DMS53 (cell line): ENCODE measurements at places on chromosomes 3 and 15.
A peak's percentile ranks its signal among the peaks of the same experiment; 100 is the strongest.

GRCh38 chr15:61079529-61079928 is 149.6 kb downstream of the RORA start:
- peak; percentile 70 for DNase-seq

DNA sequence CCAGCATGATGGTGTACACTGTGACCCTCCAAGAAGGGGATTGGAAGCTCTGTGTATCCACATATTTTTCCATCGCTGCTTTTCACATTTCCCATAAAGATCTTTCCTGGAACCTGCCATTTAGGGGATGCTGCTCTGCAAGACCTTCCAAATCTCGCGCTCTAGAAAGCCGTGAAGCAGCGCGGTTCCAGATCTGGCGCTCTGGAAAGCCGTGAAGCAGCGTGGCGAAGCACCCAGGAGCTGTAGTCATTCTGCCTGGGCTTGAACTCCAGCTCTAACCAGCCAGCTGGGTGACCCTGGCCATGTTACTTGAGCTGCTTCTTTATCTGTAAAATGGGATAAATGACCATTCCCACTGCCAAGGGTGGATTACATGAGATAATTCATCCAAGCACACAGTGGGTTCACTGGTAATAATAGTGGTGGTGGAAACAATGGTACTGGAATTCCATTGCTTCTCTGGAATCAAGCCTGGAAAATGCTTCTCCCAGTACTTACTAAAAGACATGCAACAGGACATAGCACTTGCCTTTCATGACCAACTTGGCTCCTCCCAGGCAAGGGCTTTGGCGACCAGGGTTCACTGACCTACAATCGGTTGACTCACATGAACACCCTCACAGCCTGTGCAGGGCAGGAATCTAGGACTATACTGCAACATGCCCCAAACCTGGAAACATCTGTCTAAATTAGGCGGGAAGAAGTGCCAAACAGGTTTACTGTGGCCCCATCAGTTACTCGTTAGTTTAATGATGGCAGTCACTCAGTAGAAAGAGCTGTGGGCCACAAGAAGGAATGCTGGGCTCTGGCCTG is 70.7 kb downstream of the XXYLT1 start:
- no peak for DNase-seq

GRCh38 chr3:156035158-156035557 is 85.2 kb upstream of the KCNAB1 start:
- DNase-seq = no peak

DNA sequence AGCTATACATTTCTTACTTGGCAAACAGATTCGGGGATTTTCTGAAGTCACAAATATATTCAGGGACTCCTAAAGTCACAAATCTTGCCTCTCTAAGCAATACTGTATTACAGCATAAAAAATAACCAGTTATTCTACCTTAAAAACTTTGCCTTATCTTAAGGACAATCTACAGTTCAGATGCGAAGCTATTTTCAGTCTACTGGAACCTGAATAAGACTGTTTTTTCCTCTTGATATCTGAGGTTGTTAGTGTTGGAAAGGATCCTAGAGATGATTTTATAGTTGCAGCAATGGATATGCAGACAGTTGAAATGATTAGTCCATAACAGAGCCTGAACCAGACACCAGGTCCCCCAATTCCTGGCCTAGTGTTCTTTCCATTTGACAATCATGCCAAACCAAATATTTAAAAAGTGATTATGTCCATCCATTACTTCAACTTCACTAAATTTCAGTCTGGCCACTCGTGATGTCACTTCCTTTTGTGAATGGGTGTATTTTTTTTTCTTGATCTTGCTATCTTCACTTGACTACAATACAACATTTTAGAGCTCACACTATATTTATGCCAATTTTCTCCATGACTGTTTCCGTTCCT is 1.8 kb downstream of the HDGFL3 start:
- peak; percentile 21 for DNase-seq

DNA sequence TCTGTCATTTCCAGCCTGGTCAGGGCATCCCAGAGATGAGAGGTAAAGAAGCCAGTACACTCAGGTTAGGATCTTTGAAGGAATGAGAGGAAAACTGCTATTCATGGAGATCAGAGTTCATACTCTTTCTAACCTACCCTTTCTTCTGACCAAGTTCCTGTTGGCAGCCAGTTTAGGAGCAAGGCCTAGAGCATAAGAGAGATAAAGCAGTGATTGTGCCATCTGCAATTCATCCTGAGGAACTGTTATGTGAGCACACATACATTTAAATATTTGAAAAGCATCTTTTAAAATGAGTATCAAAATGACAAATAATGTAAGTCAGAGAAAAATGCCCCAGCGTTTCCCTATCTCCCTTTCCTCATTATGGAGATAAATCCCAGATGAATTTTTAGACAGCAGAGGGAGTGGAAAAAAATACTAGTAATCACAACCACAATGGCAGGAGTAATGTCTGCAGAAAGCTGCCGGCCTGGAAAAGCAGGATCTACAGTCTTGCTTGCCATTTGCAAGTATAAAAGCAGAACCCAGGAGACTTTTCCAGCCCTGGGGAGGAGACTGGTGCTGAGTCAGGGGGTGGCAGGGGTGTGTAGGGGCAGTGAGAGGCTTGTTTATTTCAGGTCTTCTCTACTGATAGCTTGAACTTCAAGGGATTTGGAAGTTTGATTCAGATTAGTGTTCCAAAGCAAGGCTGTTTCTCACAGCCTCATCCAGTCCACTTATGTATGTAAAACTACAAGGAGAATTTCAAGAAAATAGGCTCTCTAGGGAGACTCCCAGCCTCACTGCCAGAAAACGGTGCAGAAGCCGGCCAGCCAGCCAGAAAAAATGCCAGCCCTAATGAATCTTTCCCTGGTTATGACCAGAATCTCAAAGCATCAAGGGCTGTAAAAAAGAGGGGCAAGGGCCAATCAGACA is 1052.4 kb downstream of the TUSC7 start:
- no peak for DNase-seq

DNA sequence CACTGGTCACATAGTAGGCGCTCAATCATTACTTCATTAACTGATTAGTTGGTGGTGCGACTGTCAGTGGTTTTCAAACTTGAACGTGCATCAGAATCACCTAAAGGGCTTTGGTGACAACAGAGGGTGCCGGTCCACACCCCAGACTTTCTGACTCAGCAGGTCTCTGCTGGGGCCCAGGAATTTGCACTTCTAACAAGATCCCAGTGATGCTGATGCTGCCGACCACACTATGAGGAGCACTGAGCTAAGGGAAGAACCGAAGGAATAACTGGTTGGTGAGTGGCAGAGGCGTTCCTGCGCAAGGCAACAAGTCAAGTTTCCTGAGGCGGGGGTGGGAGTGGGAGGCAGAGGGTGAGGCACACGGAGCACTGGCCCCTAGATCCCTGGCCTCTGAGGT is 18.8 kb downstream of the HAPLN3 start:
- no peak for DNase-seq

DNA sequence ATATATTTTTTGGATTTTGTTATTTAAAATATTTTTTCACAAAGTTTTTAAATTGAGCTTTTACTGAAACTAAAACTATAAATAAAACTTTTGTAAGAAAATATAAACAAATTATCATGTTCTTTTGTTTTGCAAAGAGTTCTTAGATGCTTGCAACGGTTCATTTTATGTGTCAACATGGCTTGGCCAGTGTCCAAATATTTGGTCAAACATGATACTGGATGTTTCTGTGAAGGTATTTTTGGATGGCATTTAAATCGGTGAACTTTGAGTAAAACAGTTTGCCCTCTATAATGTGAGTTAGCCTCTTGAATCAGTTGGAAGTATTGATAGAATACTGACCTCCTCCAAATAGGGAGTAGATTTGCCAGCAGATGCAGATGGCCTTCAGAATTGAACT is 612.6 kb upstream of the NECTIN3 start:
- DNase-seq = no peak

DNA sequence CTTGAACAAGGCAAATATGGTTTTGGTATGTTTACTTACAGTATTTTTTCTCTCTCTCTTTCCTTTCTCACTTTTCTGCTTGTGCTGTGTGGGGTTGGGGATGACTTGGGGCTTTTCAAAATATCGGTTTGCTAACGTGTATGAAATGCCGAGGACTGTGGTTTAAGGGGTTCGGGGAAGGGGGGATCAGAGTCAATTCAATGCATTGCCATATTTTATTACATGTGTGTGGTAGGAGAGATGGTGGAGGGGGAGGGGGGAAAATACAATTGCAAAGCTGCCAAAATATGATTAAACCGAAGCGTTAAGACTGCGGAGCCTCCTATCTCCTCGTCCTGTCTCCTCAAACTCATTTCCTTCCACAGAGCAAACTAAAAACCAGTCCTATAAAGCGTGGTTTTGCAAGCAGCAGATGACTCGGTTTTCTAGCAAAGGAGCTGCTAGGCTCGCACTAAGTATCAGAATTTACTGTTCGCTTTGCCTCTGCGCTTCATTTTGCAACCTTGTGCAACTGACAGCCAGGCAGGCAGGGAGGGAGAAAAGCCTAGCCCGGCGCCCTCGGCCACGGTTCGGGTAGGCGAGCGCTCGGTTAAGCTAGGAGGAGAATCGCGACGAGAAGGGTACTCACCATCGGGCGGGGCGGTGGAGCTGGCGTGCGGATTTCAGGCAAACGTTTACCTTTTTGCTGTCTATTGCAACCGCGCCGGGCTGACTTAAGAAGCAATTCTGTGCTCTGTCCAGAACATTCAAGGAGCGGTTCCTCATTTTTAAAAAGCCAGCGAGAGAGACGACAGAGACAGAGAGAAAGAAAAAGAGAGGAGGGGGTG is 4.0 kb upstream of the NR2F2 start:
- DNase-seq = no peak

DNA sequence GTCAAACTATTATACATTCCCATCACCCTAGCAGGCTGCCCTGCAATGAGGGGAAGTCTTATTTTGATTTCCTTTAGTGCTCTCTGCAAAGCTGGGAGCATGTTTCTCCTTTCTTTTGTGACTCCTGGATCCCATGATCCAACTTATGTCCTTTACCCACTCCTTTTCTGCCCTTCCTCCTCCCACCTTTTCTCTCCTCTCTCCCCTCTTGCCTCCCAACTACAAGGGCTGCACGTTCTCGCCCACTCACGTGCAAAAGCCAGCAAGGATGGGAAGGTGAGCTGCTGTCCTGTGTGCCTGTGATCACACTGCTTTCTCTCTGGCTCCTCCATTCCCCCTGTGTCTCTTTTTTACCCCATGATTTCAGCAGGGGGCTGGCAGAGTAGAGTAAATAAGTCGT is 6.1 kb downstream of the VIPR1 start:
- DNase-seq = no peak

DNA sequence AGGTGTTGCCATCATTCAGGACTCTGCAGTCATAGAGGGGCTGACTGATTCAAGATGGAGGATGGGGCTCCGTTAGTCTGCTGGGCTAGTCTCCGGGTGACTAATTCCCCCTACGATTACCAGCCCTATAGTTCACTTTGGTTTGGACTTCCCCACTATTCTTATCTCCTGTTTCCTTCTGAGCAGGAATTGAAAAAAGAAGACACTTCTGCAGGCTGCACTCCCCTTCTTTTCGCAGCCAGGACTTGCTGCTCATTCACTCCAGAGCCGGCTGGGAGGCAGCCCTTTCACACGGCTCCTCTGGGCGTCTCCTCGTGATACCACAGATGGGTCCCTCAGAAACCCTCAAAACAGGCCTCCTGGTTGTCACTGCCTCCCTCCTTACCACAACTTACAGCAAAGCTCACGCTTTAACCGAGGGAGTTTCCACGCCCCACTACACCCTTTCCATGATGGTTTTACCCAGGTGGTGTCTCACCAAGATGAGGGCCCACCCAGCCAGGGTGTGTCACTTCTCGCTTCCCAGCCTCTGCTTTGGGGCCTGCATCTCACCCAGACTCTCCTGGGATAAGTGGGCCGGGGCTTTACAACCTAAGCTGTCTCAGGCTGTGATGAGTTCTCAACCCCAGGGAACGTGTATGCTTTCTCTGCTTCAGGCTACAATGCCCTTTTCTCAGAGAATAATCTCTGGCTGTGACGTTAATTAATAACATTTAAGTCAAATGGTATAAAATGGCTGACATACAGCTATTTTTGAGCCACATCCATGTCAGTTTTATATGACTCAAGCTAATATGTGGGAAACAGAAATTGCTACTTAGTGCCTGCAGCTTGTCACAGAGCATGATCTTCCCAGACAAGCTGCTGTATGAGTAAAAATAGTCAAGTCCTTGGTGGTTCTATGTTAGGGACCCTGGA is 11.9 kb downstream of the CX3CR1 start:
- no peak for DNase-seq
